ENCODE measurements at places on chromosomes 11 and 22. TPM values are rescaled to one million over a fixed set of nuclear protein-coding genes. Genes with fewer than 3 reads are reported as not detected.

The HPX gene
- 1.2 TPM for total RNA-seq

The SSRP1 gene
- 82.6 TPM for total RNA-seq

The CALCB gene
- total RNA-seq = 2.4 TPM

The LAYN gene
- 10.6 TPM for total RNA-seq

All from prostate gland (tissue), 2 donors.